HFFc6 (cell line): ENCODE measurements at places on chromosomes 7 and 10.

DNA sequence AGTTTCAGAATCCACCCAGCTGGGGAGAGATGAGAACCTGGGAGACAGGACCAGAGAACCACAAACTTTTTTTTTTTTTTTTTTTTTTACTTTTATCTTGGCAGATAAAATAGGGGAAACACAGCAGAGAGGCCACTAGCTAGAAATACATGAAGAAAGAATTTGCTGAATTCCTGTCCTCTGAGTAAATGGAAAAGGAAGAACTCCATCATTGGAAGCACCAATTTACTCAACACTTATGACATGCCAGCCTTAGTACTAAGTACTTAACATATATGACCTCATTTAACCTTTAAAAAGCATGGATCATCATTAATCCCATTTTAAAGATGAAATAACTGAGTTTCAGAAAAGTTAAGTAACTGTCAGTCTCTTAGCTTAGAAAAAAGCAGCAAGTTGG lies 343.0 kb upstream of the NPSR1 start:
- DNase-seq = peak; percentile 83

- DNase-seq = no peak
These were observed 63.2 kb upstream of the AMPH start for GRCh38 chr7:38694326-38694725.

DNA sequence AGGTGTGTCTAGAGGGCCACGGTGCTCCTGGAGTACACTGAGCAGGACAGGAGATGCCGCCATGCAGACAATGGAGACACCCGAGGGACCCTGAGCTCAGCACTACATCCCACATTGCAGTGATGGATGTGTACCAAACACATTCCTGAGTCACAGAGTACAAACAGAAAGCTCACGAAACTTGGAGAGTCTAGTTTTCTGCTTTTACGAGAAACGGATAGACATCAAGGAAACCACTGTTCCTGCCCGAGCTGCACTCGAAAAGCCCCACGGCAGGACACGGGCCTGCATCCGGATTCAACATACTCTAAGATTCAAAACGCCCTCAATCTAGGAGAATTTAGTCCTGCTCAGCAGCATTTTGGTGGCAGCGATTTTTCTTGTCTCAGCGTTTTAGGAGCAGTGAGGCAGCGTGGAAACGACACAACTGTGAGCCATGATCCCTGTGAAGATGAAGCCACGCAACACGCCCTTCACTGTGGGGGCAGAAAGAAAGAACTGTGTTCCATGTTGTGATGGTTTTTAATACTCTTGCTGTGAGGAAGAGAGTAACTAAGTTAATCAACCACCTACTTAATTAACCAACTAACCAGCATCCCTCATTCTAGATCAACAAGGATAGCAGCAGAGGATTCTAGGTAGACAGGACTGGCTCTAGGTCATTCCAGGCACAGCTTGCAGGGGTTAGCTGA lies 3.2 kb downstream of the TNS3 start:
- peak; percentile 83 for DNase-seq

GRCh38 chr7:102983602-102984001 lies 70.8 kb downstream of the LRRC17 start:
- DNase-seq = no peak

DNA sequence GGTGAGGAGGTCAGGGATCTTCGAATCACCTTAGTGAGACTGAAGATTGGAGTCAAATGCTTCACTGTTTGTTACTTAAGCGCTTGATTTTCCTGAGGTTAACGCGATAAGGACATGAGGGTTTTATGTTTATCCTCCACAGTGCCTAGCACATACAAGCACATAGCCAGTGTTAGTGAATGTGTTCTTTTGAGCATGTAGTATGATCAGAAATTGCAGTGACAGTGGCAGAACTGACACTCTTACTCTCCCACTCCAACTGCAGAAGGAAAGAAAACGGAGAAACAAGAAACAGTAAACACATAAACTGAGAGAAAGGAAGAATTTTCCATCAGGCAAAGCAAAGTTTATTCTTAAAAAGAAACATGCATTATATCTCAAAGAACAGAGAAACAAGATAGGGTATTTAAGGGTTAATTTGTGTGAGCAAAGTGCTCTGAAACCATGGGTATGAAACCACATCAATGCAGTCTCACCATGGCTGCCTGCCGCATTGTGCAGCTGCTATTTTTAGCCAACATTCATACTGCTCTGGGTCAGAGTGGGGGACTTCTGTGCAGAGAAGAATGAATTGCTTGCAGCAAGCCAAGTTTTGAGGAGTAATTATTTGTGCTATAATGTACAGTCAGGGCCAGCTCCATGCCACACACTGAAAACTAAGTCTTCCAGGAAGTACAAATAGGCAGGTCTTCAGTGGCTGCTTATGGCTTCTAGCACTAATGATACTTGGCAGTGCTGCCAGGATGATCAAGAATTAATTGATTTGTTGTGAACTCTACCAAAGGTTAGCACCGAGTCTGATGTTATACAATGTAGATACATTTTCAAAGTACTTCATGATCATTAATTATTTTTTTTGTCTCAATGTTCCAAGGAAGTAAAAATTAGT lies 152.0 kb downstream of the MACC1 start:
- DNase-seq = peak; percentile 46

DNA sequence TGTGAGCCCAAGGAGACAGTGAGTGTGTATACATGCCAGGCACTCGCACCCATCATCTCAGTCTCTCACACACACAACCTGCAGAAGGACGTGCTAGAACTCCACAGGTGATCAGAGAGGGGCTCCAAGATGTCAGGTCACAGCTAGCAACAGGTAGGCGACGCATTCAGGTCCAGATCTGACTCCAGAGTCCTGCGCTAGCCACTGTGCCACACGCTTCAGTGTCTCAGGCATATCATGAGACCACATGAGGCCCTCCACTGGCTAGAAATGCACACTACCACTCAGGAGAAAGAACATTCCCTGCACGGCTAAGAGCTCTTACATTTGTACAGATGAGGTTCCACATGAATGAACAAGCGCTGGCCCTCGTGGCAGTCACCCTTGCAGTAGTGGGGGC lies 11.5 kb downstream of the AKR1B1 start:
- DNase-seq = no peak

DNA sequence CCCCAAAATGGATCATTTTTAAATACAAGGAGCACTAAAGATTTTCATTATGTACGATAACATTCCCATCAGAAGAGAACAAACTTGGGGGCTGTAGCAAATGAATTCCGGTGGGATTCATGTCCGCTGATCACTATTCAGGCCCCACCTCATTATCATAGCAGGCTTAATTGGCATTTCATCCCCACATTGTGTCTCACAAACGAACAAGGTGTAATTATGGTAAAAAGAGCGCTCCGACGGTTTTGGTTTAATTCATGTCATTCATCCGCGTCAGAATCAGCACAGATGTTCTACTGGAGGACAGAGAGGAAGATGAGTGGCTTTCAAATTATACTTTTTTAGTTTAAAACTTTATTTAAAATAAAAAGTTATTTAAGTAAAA lies 124.7 kb downstream of the MAD1L1 start:
- no peak for DNase-seq

DNA sequence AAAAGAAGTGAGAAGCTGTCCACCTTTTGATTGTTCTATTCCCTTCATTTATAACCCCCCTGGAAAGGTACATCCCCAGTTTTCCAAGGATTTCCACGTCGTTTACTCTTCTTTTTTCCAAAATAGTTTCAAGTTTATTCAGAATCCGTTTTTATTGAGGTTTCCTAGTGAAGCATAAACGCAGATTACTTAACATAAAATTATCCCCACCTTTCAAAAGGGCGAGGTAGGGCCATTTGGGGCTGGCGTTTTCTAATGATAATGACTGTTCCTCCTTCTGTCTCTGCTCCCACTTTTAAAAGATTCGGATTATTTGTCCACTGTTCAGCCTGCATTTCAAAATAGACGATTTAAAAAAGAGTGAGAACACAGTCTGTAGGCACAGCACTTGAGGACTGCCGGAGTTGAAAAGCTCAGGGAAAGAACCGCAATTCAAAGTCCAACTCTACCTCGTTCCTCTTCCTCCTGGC lies 165.2 kb upstream of the PPP1R3A start:
- DNase-seq = no peak

- DNase-seq = peak; percentile 74
These were observed 4.3 kb downstream of the PLEKHA8 start for GRCh38 chr7:30032310-30033125.

- DNase-seq = no peak
These were observed 219.5 kb upstream of the AOAH start for GRCh38 chr7:36943591-36944435.

DNA sequence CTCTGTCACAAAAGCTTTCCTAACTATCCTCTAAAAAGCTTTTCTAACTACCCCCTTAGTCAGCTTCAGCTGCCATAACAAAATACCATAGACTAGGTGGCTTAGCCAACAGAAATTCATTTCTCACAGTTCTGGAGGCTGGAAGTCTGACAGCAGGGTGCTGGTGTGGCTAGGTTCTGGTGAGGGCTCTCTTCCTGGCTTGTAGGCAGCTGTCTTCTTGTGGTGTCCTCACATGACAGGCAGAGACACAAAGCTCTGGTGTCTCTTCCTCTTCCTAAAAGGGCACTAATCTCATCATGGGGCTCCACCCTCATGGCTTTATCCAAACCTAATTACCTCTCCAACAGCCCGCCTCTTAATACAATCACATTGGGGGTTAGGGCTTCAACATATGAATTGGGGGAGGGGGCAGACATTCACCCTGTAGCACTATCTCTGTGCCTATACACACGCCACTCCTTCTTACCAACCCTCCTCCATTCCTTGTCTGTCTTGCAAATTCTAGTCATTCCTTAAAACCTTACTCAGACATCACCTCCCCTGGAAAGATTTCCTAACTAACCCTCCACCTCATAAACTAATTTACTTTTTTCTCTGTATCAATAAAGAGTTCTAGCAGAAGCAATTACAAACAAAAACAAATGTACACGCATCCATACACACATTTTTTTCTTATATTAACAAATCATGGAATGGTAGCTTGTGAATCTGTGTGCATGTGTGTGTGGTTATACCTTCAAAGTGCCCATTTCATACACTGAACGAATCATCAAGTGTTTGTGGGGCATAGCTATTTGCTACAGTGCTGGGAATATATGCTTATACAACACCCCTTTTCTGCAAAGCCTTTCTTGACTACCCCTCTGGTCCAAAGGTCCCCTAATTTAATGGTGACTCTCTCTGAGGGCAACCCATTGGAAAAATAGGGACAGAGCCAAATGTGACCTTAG lies 26.4 kb downstream of the RHOBTB1 start:
- DNase-seq = peak; percentile 25

GRCh38 chr7:103343758-103344452 lies 662 bp downstream of the DNAJC2 start:
- peak; percentile 40 for DNase-seq

GRCh38 chr7:118870187-118870586 lies 645.7 kb downstream of the ANKRD7 start:
- no peak for DNase-seq

GRCh38 chr7:117113871-117114270 lies 160.6 kb downstream of the ST7 start:
- DNase-seq = no peak

DNA sequence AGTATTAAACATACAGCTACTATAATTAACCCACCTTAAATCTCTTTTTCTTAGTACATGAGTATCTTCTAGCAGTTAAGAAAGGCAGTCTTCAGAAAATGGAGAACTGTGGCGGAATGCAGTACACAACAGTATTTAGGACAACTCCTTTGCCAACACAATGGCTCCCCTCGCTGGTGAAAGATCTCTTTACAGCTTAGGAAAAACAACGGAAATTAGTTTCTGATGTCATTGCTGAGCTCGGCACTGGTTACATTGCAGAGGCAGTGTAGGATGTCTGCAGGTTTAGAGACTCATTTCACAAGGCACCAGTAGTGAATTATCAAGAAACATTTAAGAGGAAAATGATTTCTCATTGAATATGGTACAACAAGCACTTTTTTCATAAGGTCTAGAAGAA lies 43.4 kb downstream of the GLRX3 start:
- peak; percentile 71 for DNase-seq

- peak; percentile 36 for DNase-seq
These were observed 182.2 kb downstream of the HTR7 start for GRCh38 chr10:90675621-90676020.

GRCh38 chr7:27198138-27198841 lies 1.6 kb downstream of the HOXA13 start:
- no peak for DNase-seq

GRCh38 chr10:59285848-59286247 lies 76.5 kb downstream of the FAM13C start:
- no peak for DNase-seq

DNA sequence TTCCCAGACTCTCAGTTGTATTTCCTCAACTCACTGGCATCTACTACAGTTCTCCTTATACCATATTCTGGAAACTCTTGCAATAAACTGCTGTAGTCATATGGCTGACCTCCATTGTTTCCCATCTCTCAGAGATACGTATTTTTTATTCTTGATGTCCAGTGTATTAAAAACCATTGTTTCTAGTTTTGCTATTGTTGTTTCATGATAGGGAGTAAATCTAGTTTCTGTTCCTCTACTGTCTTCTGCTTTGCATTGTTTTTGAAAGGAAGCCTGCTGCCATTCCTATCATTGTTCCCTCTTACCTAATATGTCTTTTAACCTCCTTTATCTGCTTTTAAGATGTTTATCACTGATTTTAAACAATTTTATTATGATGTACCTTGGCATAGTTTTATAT lies 255.0 kb downstream of the ADK start:
- no peak for DNase-seq

DNA sequence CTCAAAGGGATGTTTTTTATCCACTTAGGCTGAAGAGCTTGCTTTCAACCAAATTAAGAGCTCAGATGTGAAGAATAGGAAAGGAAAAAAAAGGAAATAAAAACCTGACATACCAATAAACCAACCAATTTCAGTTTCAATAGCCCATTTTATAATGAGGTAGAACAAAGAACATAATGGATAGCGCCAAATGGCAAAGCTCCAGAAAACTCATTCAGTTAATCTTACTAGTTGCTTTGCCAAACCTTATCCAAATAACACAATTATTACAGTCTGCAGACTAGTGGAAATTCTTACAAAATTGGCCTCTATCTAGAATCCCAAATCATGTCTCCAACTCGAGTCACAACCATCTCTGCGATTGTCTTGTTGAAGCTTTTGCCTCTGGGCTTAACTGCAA lies 337.0 kb downstream of the CRPPA start:
- no peak for DNase-seq

- DNase-seq = no peak
These were observed 96.6 kb upstream of the TMEM196 start for GRCh38 chr7:19869979-19870378.

- DNase-seq = peak; percentile 80
These were observed 165.5 kb downstream of the MDFIC start for GRCh38 chr7:115087437-115087836.

DNA sequence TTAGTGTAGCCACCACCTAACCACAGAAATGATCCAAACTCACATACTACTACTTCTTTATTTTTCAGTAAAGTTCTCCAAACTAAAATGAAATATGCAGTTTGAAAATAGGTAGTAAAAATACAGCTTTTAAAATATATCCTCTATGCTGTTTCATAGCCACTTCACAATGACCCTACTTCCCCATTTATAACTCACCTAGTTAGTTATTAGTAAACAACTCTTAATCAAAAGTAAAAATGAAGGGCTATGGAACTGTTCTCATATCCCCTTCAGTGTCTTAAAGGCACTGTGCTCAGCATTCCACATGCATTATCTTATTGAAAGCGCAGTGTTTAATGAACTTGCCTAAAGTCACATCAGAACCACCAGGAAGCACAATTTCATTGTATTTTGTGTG lies 43.5 kb downstream of the KMT2C start:
- no peak for DNase-seq
